CD8-positive, alpha-beta memory T cell (primary cell): ENCODE measurements at places on chromosomes 13 and 19.

DNA sequence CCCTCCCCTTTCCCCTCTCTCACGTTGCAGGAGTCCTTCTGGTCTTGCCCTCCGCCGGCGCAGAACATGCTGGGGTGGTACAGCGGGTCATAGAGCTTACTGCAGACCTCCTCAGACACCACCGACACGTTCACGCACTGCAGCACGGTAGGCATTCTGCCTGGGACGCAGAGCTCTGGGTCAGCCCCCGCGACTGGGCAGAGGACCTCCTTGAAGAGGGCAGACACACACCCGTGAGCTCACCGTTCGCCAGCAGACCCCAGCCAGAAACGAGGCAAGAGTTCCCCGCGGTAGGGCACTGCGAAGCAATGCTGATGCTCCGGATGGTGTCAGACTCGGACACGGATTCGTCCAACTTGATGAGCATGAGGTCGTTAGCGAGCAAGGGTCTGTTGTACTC, 2.9 kb downstream of the KLK4 start:
- no peak for DNase-seq

GRCh38 chr13:107835339-107836018, 379.9 kb downstream of the LIG4 start:
- no peak for DNase-seq

- no peak for DNase-seq
Measured at GRCh38 chr19:32350471-32350865, 5.1 kb downstream of the ZNF507 start.

GRCh38 chr13:64962404-64962803, 2267.7 kb downstream of the PCDH9 start:
- DNase-seq, result no peak

- peak; percentile 74 for DNase-seq
Measured at GRCh38 chr19:9914315-9915207, 21.8 kb downstream of the OLFM2 start.

GRCh38 chr13:21615427-21615826, 11.5 kb upstream of the MICU2 start:
- no peak for DNase-seq

- no peak for DNase-seq
Measured at GRCh38 chr13:53368948-53369347, 340.3 kb downstream of the OLFM4 start.

DNA sequence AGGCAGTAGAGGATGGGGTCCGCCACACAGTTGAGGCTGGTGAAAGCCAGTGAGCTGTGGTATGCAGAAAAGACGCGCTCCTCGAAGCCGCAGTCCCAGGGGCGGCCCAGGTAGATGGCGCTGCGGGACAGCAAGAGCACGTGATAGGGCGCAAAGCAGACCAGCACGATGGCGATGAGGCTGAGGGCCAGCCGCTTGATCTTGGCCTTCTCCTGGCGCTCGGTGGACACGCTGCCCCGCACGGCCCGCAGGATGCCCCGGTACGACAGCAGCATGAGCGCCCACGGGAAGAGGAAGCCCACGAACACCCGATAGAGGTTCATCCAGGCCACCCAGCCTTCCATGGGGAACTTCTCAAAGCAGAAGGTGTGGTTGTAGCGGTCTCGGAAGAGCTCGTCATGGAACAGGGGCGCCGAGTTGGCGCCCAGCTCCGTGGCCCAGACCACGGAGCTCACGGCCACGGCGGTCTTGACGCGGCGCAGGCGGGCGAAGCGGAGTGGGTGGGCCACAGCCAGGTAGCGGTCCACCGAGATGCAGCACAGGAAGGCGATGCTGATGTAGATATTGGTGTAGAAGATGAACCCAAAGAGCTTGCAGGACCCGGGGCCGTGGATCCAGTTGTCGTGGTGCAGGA, 6.5 kb upstream of the OPA3 start:
- no peak for DNase-seq

- no peak for DNase-seq
Measured at GRCh38 chr19:57664269-57665127, 4.2 kb upstream of the ZSCAN4 start.

GRCh38 chr13:51681037-51681678, 96.9 kb downstream of the WDFY2 start:
- no peak for DNase-seq

GRCh38 chr13:102945886-102946285, 100.1 kb downstream of the ERCC5 start:
- DNase-seq, result no peak

DNA sequence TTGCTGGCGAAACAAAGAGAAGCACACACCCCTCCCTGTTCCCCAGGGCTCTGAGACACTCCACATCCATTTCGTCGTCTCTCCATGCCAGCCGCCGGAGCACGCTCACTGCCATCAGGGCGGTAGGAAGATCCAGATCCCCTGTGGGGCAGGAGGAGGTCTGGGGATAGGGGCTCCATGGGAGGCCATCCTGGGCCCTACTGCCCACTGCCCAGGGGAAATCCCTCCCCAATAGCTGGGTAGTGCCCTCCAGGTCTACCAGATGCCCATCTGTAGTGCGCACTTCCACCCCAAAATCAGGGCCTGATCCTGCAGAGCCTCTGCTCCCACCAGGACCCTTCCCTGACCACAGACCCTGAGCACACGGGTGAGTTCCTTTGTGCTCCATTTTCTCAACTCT, 80.3 kb downstream of the EFNB2 start:
- DNase-seq, result no peak

GRCh38 chr13:36887758-36888521, 32.1 kb downstream of the SMAD9 start:
- DNase-seq, result no peak

- no peak for DNase-seq
Measured at GRCh38 chr19:36256853-36257519, 42.1 kb downstream of the ZNF146 start.
